NCI-H187 (cell line): ENCODE measurements at places on chromosomes 3 and 15.

GRCh38 chr3:9399337-9399703, 1.9 kb downstream of the SETD5 start:
- DNase-seq = no peak

GRCh38 chr3:122843604-122844003, 48.7 kb downstream of the SLC49A4 start:
- no peak for DNase-seq

- DNase-seq = no peak
Observed at GRCh38 chr15:36256404-36256807, 323.0 kb upstream of the CDIN1 start.

DNA sequence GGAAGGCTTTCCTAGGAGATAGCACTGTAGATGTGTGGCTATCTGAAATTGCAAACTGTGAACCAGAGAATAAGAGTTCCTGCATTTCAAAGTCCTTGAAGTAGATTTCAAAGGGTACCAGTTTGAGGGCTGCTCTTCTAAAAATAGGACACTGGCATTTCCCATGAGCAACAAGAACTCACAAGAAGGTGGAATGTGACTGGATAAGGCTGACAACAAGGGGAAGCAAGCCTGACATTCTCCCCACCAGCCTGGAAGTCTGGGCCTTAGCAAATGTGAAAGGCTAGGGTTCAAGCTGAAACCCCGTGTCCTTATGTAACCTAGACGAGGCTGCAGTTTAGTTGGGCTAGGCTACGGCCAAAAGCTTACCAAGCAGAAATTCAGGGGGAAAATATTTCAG, 18.7 kb upstream of the TJP1 start:
- DNase-seq = no peak

DNA sequence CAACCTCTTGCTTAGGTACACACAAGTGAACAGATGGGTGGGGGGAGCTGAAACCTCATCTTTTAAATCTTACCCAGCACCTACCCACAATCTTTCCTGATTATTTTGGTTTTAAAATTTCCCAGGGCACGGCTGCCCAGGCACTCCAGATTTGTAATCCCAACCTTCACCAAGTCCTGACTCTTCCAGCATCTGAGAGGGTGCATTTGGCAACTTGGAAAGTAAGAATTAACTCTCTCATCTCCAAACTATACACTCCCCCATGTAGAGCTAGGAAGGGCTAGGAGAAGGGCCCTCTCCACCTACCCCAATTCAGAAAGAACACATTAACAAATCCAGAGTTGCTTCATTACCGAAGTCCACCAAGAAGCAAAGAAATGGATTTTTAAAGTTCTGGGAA, 41.7 kb upstream of the PRICKLE2 start:
- DNase-seq = no peak

DNA sequence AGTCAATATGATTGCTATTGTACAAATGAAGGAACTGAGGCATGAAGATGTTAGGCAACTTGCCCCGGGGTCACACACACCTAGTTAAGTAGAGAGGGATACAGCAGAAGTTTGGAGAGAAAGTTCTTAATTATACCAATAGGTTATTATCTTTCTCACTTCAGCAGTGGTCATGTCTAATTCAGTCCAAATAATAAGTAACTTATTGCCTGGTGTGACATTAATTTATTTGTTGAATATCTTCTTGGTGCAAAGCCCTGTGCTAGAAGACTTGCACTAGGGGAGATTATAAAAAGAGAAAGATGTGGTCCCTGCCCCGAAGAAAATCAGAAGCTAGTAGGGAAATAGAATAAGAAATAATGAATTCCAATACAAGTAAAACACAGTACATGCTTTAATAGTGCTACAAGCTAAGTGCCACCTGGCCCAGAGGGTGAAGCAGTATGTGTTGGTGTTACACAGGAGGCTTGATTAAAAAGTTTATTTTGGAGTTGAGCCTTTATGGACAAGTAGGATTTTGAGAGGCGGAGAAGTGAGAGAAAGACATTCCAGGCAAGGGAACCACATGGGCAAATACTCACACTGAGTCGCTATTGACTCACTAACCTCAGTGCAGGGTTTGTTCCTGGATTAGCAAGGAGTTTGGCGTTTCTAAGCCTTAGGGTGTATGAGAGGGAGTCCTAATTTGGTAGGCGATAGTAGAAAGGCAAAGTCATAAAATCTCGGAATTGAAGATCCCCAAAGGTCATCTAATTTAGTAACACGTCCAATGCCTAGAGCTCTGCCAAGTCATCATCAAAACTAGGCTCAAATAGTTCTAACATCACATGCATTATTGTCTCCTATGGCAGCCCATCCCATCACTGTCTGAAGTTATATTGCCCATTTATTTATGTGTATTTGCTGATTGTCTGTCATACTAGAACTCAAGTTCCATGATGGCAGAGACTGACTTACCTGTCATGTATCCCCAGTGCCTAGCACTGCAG, 19.2 kb upstream of the GSK3B start:
- no peak for DNase-seq
